T-cell (primary cell): ENCODE measurements at places on chromosomes 2 and 18.

- peak; percentile 81 for DNase-seq
These were observed 14.5 kb upstream of the DDX1 start for GRCh38 chr2:15577071-15577735.

DNA sequence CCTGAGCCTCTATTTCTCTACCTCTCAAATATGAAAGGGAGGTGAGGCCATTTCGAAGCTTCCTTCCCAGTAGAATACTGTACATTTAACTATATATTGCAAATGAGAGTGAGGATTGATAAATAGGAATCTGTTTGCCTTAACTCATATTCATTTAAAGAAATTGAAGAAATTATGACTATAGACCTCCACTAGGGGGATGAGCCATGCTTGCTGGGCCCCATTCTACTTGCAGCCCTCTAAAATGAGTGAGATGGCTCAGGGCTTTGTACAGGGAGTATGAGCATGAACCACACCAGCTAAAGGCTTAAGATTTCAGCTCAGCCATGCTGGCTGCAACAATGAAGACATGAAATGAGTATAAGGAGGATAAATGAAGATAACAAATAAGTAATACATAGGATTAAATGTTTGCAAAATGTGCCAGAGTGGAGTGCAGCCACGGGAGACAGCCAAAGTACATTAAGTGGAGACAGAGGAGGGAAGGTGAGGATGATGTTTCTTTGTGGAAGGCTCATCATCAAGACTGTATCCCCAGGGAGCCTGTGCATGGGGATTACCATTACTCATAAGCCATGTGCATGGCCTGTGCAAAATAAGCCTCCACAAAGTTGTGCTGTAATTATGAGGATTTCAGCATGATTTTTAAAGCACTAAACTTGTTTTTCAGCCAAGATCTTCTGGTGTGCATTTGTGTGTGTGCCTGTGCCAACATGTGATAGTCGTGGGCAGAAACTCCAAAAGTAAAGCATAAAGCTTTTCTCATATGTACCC, 300.8 kb downstream of the CNTNAP5 start:
- no peak for DNase-seq

DNA sequence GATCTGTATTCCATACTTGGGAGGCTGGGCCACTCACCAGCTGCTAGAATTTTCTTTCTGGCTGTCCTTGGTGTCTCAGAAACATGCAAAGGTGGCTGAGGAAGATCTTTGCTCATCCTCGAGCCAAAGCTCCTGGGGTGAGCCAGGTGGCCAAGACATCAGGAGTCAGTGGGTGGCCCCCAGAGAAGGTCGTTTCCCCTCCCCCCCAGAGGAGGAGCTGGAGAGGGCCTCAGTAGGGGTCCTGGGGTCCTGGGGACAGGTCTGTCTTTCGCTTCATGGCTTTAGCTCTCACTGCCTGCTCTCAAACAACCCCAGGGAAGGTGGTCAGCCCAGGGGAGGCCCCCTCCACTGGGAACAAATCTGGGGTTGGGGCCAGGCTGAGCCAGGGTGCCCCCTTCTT, 13.6 kb downstream of the KCNK3 start:
- DNase-seq, result no peak

GRCh38 chr2:24957221-24957620, 14.5 kb downstream of the DNAJC27 start:
- no peak for DNase-seq

- DNase-seq, result no peak
These were observed 58.7 kb downstream of the RBKS start for GRCh38 chr2:27831279-27832050.

DNA sequence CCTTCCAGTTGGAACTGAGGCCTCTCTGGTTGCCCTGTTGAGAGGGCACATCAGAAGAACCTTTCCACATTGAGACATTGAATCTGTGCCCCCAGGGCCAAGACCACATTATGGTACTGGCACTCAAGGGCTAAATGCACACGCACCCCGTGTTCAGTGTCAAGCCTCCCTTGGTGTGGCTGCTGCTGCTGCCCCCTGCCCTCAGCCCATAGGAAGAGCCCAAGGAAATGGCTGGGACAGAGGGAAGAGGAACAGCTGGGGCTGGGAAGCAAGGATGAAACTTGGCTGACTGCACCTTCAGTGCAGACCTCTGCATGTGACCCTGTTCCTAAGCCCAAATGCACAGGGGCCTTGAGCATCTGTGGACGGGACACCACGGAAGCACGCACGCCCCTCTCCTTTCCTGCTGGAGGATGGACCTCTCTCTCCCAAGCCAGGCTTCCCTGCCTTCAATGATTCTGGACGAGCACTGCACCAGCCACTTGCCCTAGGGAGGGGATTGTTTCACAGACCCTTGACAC, 40.2 kb downstream of the NIFK start:
- DNase-seq, result no peak

- no peak for DNase-seq
These were observed 81.9 kb upstream of the CHRNA1 start for GRCh38 chr2:174846218-174846617.

DNA sequence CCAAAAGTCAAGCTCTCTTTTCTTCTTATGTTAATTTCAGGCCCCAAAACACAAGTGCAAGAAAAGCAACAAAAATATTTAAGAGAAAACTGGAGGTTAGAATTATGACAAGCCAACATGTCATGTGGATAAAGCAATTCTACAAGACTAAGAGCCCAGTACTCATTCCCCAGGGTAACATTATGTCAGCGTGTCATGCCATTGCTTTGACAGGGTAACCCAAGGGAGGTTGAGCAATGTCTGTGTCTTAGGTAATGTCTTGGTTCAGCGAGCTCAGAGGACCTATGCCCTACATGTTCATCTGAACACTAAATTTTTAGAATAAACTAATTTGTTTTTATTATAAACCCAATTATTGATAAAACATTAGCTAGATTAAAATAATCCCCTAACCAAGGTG, 173.2 kb upstream of the ZNF804A start:
- DNase-seq, result no peak

- DNase-seq, result no peak
These were observed 812 bp downstream of the SOWAHC start for GRCh38 chr2:109614715-109615636.

GRCh38 chr2:184162426-184162825, 435.9 kb upstream of the ZNF804A start:
- DNase-seq, result no peak
